ENCODE measurements at places on chromosomes 1 and 21. TPM values are rescaled to one million over a fixed set of nuclear protein-coding genes. Genes with fewer than 3 reads are reported as not detected.

ARTN gene
- 0.48 TPM for total RNA-seq

MIGA1 gene
- 7.2 TPM for total RNA-seq

RSPH1 gene
- 0.34 TPM for total RNA-seq

SNRPE gene
- 416 TPM for total RNA-seq

RGS7 gene
- not detected for total RNA-seq

TNFRSF8 gene
- total RNA-seq: 16.3 TPM

CCDC185 gene
- total RNA-seq: not detected

Data from activated CD4-positive, alpha-beta T cell treated with anti-CD3 and anti-CD28 coated beads for 36 hours (primary cell).